ENCODE measurements at places on chromosomes 11 and 22.

DNA sequence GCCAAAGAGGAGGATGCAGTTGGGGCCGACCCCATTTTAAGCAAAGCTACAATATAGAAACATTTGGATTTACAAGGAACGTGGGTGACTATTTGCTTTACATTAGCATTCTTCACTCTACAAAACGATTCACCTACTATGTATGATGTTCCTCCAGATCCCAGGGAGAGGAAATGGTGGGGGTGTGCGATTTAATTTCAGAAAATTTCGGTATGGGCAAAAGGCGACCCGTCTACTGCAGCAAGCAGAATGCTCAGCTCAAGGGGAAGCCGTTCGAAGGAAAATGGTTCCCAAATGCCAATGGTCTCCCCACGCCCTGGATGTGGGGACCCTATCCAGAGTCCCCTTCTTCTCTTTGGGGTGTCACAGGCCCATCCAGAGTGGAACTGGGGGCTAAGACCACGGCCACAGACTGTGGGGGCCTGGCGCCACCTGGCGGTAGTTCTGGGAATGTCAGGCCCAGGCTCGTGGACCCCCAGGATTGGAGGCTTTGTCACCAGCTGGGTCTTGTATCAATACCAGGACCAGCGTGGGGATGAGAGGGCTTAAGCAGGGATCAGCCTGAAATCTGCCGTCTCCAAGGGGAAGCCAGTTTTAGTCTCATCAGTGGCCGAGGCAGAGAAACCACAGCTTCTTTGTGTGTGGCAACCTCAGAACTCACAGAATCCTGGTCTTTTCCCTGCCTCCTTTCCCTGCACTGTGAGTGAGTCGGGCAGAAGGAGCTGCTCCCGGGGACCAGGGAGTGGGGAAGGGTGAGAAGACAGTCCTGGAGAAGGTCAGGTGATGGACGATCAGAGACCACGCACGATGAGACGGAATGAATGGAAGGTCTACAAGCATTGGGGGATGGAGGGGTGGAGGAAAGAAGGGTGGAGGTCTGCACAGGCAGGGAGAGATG is 8.4 kb downstream of the LRRC10B start:
- DNase-seq: no peak

GRCh38 chr11:131980888-131981668 is 610.7 kb downstream of the NTM start:
- no peak for DNase-seq

- DNase-seq: no peak
These were observed 33.1 kb upstream of the TFIP11 start for GRCh38 chr22:26545385-26545784.

GRCh38 chr11:76763573-76764346 is 19.4 kb upstream of the TSKU start:
- peak; percentile 88 for DNase-seq

DNA sequence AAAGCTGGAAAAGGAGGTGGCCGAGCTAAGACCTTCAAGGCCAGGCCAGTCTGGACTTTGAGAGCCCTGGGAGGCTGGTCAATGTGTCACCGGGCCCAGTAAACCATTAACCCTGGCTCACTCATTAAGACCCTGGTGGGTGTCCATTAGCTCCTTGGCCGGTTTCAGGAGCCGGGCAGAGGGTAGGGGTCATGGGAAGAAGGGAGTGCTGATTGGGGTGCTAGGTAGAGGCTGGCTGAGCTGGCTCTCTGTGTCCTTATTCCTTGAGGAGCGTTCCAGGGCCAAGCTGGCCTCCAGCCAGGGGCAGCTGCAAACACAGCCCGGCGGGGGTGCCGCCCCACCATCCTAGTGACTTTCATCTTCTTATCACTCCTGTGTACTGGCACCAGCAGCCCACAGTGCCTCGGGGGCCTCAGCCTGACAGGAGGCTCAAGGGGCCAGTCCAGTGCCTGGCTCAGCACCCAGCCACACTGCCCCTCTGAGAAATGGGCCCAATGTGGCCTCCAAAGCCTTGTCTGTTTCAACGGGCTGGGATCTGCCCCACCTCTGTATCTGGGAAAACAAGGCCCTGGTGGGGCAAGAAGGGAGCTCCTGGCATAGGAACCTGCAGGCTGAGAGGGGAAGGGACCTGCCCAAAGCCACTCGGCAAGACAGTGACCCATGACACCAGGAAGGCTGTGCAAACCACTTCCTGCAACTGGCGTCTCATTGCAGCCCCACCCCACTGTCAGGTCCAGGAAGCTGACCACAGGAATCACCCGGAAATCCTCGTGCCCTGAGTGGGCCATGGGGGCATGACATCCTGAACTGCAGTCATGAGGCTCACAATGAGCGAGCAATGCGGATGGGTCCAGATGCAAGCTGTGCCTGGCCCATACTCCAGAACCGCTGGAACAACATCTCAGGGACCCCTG is 15.1 kb upstream of the RGL4 start:
- DNase-seq: no peak

- DNase-seq: no peak
These were observed 259.4 kb downstream of the BUD13 start for GRCh38 chr11:116513278-116513823.

GRCh38 chr11:111730871-111731591 is 35.2 kb downstream of the PPP2R1B start:
- DNase-seq: peak; percentile 43

DNA sequence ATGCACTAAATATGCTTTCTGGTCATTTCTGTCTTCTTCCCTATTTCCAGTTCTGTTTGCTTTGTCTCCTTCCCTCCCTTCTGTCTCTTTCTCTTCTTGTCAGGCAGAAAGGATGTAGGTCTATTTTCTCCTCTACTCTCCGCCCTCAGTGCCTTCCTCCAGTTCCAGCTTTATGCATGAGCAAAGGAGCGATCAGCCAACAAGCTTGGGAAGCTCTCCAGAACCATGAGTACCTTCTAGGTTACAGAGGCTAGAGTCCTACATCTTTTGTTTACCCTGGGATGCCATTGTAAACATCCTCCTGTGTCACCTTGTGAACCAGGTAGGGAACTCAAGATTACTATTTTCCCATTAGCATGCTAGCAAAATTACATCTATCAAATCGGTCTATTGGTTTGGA is 7.9 kb upstream of the SPON1 start:
- DNase-seq: no peak

DNA sequence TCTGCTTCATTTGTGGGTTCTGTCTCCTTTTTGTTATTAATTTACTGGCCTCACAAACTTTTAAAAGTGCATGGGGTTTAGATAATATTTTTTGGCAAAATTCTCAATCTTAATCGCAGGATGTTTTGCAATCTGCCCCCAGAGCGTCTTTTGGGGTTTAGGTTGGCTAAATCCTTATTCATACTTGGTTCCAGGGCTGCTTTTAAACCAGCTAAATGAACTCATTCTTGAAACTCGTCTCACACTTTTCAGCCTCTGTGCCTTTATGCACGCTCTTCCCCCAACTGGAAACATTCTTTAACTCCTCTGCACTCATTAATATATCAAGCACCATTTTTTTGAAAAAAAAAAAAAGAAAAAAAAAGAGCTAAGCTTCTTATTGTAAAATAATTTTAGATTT is 131.7 kb downstream of the KIF18A start:
- DNase-seq: peak; percentile 68

- no peak for DNase-seq
These were observed 27.8 kb upstream of the THY1 start for GRCh38 chr11:119450590-119451326.

GRCh38 chr22:32620992-32621391 is 146.4 kb downstream of the FBXO7 start:
- no peak for DNase-seq

- no peak for DNase-seq
These were observed 50.8 kb upstream of the CCDC90B start for GRCh38 chr11:83336993-83337392.

GRCh38 chr11:2891326-2892214 is 6.0 kb upstream of the CDKN1C start:
- DNase-seq: no peak

DNA sequence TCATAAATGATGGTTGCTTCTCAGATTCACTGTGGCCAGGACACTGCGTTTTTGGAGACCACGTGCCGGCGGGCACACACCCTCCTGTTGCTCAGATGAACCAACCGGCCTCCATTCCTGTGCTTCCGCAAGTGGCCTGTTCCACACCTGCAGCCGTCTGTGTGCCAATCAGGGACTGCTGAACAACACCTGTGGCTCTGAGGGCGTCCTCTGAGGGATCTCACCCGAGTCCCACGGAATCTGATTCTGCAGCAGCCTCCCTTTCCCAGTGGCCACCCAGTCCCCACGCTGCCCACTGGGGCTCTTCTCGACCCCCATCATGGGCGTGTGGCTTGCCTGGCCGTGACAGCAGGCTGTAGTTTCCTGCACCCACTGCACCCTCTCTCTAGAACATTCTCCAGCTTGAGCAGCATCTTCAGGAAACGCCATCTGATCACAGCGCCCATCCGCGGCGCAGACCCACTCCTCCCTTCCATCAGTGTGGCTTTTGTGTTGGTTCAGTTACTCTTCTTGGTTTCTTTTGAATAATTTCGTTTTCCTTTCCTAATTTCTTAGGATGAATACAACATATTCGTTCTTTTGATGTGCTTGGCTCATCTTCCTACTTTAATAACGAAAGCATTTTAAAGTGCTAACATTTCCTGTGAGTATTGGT is 100.3 kb upstream of the SLC22A12 start:
- DNase-seq: no peak

GRCh38 chr11:122696662-122697061 is 41.1 kb downstream of the UBASH3B start:
- no peak for DNase-seq

GRCh38 chr11:122207505-122207904 is 91.5 kb upstream of the BLID start:
- DNase-seq: peak; percentile 69

- DNase-seq: peak; percentile 85
These were observed 3.4 kb downstream of the FADS3 start for GRCh38 chr11:61887839-61888494.

DNA sequence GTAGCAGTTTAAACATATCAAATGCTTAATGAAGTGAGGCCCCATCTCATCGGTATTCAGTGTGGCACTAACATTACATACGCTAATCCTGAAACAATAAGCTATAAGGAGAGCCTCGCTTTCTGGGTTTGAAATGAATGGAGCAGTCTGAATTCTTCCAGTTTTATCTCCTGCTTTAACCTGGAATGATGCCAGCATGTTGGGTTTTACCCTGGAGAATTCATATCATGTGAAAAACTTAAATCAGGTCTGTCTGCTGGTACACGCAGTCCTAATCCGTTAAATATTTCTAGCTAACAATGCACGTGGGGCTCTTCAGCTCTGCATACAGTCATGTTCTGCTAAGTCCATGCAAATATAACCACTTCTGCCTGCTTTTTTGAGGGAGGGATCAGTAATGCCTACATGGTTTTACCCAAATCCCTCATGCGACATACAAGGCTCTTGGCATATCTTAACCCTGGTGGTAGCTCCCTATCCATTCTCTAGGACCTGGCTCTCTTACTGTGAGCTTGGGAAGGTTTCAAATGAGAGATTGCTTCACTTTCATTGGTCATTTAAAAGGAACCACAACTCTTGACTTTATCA is 92.7 kb downstream of the COMMD9 start:
- DNase-seq: peak; percentile 5

DNA sequence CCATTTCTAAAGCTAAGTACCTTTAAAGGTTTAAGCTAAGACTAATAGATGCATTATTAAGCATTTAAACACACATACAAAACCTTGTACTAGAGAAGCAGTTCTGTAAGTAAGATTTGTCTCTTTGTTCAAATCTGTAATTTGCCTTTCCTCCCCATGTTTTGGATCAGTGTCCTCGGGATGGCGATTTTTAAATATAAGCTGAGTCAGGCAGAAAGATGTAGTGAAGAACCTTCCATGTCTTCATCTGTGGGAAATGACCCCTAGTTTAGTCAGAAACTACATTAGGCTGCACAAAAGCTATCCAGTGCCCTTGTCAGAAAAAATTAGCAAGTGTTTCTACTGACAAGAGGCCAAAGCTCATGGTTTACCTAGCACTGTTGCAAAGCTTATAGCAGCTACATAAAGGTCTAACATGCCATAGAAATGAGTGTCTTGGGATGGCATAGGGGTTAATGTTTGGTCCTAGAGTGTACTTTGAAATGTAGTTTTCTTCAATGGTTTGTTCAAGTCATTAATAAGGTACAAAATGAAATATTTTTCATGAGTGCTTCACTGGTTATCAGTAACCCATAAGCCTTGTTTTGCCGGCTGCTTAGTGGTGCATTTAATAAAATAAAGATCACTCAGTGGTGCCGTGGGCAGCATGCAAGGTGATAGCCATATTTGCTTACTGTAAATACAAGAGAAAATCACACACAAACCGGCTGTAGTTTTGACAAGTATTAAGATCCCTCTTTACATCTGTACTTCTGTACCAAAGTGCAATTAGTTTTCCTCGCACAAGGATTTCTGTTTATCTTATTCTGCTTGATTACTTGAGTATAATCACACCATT is 139.8 kb downstream of the ELP4 start:
- DNase-seq: no peak

GRCh38 chr11:93089474-93090102 is 108.2 kb downstream of the SLC36A4 start:
- peak; percentile 51 for DNase-seq

GRCh38 chr11:14418801-14419417 is 59.9 kb upstream of the RRAS2 start:
- no peak for DNase-seq

- DNase-seq: no peak
These were observed 17.0 kb downstream of the DIXDC1 start for GRCh38 chr11:111954154-111954553.

- DNase-seq: peak; percentile 65
These were observed 153.9 kb upstream of the ZC3H12C start for GRCh38 chr11:109939166-109939810.

GRCh38 chr11:8603696-8604077 is 9.7 kb upstream of the STK33 start:
- DNase-seq: no peak

DNA sequence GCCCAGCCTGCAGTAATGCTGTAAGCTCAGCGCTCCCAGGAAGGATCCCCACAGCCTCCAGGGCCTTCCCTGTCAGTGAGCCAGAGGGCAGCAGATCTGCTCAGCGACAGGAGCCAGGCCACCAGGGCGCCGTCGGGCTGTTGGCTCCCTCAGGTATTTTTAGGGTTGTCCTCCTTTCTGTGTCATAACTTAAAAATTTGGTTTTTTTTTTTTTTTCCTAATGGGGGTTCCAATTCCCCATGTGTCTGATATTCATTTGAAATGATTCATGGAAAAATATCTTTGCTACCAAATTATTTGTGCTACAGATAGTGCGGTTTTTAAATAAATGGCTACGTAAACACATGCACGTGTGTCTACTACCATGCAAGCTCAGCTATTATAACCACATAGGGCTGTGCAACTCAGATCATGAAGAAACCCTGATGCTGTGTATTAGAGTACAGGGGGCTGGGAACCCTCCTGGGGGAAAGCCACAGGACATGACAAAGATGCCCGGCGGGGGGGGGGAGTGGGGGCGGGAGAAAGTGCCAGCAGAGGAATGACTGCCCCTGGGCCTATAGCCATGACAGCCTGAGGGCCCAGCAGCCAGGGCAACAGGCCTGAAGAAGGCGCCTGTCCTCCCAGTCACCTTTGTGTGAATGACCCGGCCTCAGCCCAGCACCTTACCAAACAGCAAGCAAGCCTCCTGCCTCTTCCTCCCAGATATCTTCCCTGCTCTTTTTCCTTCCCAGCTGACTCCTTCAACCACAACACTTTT is 89.3 kb downstream of the NAT10 start:
- DNase-seq: no peak

All from stromal cell of bone marrow (primary cell).